ENCODE measurements at places on chromosomes 6 and 20.

- DNase-seq, result no peak
Measured at GRCh38 chr6:112600168-112600567, 253.0 kb downstream of the RFPL4B start.

- no peak for DNase-seq
Measured at GRCh38 chr20:50521221-50522052, 11.3 kb downstream of the PTPN1 start.

DNA sequence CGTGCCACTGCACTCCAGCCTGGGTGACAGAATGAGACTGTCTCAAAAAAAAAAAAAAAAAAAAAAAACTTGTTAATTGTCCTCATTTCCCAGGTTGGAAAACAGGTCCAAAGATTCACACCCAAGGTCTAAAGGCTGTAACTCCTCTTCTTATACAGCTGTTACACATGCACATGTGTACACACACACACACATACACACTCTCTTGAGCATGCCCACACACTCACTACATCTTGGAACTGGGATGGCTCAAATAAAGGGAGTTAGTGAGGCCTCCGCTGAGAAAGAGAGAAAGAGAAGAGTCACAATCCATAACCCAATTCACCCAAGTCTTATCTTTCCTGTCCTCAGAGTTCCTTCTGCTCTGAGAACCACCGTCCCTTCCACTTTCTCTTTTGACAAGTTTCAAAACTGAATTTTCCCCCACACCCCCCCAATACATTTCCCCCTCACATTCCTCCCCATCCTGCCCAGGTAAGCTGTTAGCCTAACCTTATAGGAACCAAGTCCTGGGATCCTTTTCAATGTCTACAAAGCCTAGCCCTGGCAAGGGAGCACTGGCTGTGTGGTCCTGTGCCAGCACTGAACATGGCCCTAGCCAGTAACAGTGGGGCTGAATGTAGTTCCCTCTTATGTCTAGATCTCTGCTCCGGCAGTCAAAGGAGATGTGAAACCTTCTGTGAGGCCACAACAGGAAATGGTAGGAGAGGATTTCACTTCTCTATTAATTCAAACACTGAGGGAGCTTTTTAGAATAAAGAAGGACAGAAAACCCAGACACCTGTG is 3.2 kb upstream of the HLA-DMB start:
- no peak for DNase-seq

GRCh38 chr6:24901698-24902328 is 33.9 kb downstream of the RIPOR2 start:
- no peak for DNase-seq

DNA sequence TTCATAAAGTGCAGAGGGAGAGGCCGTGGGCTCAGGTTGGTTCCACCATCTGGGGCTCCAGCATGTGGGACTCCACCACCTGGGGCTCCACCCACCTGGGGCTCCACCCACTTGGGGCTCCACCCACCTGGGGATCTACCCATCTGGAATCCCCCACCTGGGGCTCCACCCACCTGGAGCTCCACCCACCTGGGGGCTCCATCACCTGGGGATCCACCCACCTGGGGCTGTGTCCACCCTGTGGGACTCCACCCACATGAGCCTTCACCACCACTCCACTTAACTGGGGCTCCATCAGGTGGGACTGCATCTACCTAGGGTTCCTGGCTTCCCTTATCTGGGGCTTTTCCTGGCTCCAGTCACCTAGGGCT is 226.0 kb upstream of the CDYL start:
- DNase-seq, result no peak

DNA sequence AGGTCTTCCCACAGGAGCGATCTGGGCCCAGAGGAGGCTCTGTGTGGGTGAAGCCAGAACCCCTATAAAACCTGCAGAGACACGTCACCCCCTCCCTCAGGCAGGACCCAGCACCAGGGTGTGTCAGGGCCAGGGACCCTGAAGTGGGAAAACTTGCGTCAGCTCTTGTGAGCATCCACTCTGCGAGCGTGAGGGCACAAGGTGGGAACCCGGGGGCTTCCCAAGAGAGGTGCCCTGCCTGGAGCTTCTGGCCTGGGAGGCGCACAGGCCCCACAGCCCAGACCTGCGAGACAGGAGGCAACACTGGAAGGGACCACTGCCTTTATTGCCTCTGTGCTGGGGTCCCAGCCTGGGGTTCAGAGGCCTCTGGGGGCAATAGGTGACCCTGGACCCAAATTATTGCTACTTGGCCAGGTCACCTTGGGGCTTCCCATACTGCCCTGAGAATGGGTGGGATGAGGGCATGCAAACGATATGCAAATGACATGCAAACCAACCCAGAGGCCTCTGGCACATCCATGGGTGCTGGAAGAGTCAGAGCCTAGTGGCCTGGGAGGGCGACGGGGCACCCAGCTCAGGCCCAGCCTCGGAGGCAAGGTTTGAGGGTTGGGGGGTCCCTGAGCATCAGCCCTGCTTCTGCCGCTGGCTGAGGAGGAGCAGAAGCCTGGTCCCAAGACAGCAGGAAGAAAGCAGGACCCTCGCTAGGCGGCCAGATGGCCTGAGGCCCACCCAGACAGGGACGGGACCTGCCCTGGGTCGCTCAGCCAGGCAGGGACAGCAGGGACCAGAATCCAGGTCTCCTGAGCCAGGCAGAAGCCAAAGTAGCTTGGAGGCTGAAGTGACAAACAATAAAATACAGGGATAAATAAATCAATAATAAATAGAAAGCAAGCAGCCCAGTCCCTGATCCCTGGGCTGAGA is 5.1 kb upstream of the C20orf144 start:
- no peak for DNase-seq

- DNase-seq, result no peak
Measured at GRCh38 chr6:158778005-158778527, 41.1 kb downstream of the EZR start.

DNA sequence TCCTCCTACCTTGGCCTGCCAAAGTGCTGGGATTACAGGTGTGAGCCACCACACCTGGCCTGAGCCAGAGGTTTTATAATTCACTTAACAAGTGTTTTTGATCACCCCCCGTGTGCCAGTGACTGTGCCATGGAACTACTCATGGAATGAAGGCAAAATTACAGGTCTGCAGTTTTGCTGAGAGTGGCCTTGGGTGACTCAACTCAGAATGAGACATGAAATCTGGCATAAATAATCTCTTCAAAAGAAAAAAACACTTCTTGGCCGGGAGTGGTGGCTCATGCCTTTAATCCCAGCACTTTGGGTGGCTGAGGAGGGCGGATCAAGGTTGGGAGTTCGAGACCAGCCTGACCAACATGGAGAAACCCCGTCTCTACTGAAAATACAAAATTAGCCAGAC is 166.9 kb upstream of the SALL4 start:
- DNase-seq, result no peak

- DNase-seq, result no peak
Measured at GRCh38 chr6:66605971-66606370, 898.9 kb upstream of the EYS start.

DNA sequence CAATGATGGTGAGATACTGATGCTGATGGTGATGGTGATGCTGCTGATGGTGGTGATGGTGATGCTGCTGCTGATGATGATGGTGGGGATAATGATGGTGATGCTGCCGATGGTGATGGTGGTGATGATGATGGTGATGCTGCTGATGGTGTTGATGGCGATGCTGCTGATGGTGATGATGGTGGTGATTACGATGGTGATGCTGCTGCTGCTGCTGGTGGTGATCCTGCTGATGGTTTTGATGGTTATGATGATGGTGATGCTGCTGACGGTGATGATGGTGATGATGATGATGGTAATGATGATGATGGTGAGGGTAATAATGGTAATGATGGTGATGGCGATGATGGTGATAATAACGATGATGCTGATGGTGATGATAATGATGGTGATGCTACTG is 50.0 kb downstream of the ARHGAP40 start:
- no peak for DNase-seq

GRCh38 chr6:166494757-166495486 is 91.6 kb downstream of the RAMACL start:
- DNase-seq, result no peak

- DNase-seq, result peak; percentile 22
Measured at GRCh38 chr6:137493218-137494038, 766 bp downstream of the OLIG3 start.

GRCh38 chr6:49841424-49841823 is 24.9 kb downstream of the CRISP1 start:
- no peak for DNase-seq

- DNase-seq, result no peak
Measured at GRCh38 chr6:132961610-132962009, 147.2 kb downstream of the RPS12 start.

DNA sequence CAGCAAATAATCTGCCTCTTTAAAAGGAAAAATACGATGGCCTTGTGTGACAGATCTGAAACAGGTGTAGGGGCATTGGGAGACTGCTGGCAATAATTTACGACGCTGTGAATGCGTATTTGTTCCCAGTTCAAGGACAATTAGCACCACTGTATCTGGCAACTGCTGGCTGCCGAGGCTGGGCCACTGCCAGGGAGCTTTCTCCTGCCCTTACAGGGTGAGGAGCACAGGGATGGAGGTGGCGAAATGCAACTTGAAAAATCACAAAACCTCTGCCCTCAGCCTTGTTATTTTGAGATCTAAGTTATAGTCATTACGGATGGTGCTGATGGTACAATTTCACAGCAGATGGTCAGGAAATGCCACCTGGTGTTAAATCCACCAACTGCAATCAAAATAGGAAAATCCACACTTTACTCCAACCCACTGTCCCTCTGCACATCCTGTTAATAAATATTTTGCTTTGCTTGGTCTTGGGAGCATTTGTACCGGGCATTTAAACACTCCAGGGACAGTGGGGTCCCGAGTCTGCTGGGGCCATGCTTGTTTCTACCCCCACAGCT is 6.4 kb downstream of the MYLK4 start:
- DNase-seq, result peak; percentile 12

- no peak for DNase-seq
Measured at GRCh38 chr6:105880030-105880492, 206.1 kb upstream of the PRDM1 start.

DNA sequence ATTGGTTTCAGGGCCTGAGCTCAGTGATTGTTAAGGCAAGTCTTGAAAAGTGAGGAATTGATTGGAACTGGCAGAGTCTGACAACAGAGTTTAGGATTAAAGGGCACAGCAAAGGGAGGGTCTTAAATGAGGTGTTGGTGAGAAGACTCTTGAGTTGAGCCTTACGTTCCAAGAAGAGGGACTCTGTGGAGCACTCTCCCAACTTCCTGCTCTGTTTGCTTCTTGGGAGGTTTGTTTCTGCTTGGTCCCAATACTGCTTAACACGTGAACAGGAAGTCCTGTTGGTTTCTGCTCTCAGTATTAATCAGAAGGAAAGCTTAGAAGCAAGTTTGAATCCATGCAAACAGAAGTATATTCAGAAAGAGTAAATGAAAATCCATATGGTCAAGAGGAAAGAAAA is 15.6 kb upstream of the SYNDIG1 start:
- no peak for DNase-seq

DNA sequence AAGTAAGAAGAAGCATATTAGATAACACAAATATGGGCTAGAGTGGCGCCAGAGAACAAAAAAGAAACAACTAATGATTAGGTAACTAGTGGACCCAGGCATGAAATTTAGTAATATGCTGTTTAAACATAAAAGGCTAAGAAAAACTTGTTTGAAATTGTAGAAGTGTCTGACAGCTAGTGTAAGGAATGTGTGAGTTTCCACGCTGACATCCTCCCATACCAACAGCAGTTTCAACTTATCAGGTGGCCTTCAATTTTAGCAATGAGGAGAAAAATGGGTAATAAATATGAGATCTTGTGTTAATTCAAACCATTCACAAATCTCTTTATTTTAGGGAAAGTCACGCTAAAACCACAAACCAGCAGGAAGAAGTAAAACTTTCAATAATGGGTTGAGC is 440.2 kb upstream of the FLRT3 start:
- DNase-seq, result no peak

DNA sequence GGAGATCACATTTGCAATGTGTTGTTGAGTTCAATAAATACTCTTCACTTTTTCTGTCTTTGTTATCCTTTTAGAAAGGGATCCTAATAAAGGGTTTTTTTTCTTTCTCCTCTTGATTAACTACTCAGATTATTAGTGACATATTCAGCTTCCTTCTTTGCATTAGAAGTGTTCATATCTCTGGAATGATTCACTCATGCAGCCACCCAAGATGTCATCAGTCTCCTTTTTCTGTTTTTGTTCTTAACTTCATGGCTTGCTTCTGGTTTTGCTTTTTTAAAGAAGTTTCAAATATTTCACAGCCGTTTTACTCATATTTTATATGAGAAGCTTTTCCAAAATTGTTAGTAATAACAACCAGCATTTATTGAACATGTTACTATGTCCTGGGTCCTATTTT is 187.6 kb downstream of the TMEM242 start:
- no peak for DNase-seq

- no peak for DNase-seq
Measured at GRCh38 chr6:49546331-49546730, 4.1 kb upstream of the C6orf141 start.

DNA sequence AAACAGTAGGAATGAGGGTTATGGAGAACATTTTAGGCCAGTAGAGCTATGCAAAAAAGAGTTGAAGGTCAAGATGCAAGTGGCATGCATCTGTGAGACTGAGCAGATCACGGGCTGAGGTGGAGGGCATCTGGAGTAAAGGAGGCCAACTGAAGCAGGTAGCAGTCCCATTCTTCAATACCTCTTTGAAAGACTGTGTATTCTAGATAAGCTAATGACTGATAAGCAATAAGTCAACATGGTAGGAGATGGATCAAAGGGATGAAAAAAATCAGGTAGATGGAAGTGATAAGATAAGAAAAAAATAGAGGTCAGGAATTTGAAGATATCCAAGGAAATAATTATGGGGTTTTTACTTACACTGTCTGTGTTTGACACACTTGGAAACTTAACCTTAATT is 55.6 kb downstream of the ARMC2 start:
- DNase-seq, result no peak

DNA sequence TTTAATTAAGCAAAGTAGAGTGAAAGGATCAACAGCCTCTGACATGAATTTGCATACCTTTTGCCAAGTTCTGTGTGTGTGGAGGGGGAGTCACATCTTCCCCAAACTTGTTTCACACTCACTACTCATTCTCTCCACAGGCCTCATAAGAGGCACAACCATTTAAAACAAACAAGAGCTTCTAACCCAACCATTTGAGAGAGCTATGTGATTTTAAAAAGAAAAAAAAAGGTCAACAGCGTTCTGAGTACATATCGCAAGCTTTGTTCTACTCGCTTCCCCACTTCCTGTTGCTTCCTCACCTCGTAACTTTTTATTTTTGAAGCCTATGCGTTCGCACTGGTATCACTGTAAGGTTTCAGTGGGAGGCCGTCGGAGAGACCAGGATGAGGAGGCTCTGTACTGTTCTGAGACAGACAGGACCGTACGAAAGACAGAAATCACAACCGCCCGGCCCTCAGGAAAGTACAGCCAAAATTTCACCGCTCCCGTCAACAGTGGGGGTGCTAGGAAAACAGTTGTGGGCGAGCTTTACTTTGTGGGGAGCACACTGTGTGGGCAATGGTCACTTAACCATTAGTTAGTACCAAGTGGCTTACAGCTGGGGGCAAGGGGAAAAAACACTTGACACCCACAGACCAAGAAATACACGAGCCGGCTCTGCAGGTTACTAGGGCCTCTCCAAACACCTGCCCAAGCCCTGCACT is 61.3 kb downstream of the TRERF1 start:
- no peak for DNase-seq
